ENCODE measurements at places on chromosomes 5 and 9.

- no peak for DNase-seq
Measured at GRCh38 chr9:96500696-96501632, 51.0 kb downstream of the HABP4 start.

DNA sequence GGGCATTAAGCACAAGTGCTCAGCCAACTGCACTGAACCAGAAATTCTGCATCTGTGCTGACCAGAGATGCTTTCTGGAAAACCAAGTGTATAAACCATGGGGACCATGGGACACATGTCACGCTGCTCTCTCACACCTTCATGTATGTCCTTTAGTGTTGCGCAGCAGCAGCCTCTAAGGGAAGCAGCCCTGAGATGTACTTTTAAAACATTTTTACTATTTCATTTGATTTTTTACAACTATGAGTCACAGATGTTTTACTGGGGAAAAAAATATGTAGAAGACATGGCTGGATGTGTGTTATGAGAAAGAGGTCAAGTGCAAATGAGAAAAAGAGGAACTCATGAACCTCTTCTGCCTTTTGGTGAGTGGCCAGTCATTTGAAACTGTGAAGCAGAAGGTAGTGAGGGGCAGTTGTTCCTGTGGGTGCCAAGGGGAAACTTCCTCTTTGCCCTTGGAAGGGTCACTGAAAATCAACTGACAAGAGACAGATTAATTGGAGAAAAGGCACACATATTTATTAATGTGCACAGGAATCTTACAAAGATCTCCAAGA, 31.4 kb upstream of the SYK start:
- DNase-seq, result no peak

GRCh38 chr5:141795421-141795820, 82.8 kb downstream of the PCDH1 start:
- DNase-seq, result no peak

DNA sequence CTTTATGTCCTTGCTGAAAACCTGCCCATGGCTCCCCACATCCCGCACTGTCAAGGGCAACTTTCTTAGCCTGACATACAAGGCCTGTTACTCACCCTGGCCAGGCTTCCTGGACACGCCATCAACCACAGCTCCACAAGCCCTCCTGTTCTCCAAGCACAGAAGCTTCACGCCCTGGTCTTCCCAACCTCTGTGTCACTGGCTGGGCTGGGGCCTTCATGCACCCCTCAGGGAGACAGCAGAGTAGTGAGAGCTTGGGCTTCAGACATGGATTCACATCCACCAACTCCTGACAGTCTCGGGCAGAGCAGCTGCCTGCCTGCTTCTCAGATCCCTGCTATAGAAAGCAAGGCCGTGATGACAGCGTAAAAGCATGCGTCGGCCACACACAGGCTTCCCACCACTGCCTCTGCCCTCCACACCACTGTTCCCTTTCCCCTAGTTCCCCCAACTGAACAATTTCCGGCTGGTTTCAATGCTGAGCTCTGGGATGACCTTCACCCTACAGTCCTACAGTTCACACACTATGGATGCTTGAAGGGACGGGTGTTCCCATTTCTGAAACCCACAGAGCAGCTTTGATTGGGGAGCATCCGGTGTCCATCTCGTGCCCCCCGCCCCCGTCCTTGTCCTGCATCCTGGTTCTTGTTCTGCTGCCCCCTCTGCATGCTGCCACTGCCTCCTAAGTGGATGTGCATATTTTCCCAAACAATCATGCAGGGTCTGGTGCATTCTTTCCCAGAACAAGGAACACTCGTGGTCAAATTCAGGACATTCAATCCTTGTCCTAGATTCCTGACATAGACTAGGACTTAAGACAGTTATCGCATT, 33.4 kb upstream of the ADAMTS2 start:
- no peak for DNase-seq

- DNase-seq, result no peak
Measured at GRCh38 chr5:176530983-176531901, 6.0 kb downstream of the RNF44 start.

GRCh38 chr9:107813287-107813686, 323.7 kb upstream of the KLF4 start:
- no peak for DNase-seq

GRCh38 chr5:175657593-175658271, at the start of gene HRH2:
Gene HRH2, plus strand, starts transcription at chr5:175658071. Its CDS starts 25,163 bp downstream, at chr5:175683234.
- DNase-seq, result peak; percentile 25

DNA sequence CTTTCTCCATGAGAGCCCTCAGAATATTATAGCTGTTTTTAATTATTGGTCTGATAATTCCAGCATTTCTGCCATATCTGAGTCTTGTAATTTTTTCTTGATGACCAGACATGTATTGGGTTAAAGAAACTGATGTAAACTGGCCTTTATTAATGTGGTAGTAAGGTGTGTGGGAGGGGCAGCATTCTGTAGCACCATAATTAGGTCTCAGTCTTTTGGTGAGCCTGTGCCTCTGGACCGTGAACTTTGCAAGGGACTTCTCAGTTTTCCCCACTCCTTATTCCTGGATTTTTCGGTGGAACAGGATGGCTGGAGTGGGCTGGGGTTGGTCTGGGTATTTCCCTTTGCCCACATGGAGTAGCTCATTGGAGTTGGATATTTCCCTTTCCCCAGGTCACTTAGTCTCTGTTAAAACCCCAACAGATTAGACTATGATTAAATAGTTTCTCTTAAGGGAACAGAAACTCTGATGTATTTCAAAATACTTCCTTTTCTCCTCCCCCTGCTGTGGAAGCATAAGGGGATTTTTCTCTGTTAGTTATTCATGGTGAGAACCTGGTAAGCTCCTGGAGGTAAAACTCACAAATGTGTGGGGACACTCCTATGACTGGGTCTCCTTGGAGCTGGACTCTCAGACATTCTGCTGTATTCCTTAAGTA, 52.4 kb downstream of the FSD1L start:
- DNase-seq, result no peak

GRCh38 chr5:9895302-9895645, 265.1 kb upstream of the TAS2R1 start:
- no peak for DNase-seq

DNA sequence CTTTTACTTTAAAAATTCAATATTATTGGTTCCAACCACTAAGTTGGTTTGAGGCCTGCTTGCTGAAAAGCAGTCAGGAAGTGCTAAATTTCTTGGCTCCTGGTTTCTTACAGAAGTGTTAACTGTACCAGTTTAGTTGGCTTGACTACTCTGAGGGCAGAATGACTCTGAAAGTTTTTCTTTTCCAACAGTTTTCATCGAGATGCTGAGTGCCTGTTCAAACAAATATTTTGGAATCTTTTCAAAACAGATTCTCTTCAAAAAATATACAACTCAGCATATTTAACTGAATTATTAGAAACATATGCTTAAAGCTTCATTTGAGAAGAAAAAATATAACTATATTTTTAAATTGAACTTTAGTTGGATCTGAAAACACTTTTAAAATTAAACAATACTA, 37.0 kb downstream of the SLC38A9 start:
- DNase-seq, result no peak

- DNase-seq, result no peak
Measured at GRCh38 chr9:88018101-88018500, 43.8 kb upstream of the CDK20 start.

GRCh38 chr5:177169271-177169670, 35.7 kb downstream of the NSD1 start:
- DNase-seq, result no peak

- no peak for DNase-seq
Measured at GRCh38 chr5:159061179-159061796, 38.4 kb downstream of the EBF1 start.

GRCh38 chr5:153358315-153358976, 132.0 kb upstream of the GRIA1 start:
- DNase-seq, result no peak

- no peak for DNase-seq
Measured at GRCh38 chr5:135574493-135574892, 4.3 kb downstream of the CXCL14 start.

- peak; percentile 11 for DNase-seq
Measured at GRCh38 chr5:160064995-160065614, 54.1 kb downstream of the PWWP2A start.

- no peak for DNase-seq
Measured at GRCh38 chr9:72352911-72353388, 12.1 kb downstream of the ZFAND5 start.

DNA sequence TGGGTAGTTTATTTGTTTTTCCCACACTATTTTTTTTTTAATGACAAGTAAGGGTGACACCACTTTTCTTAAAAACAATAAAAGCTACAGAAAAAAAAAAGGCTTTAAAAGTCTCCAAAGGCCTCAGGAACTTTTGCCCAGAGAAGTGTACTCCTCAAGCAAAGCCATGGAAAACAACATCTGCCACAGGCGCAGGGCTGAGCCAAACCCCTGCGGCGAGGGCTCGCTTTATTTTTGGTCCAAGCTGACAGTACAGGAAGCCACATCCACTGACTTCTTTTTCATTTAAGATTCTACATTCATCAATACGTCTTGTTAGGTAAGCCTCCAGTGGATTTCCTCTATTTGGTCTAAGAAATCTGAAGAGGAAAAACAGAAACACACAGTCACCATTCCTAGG, 51.9 kb upstream of the IFNK start:
- DNase-seq, result no peak

DNA sequence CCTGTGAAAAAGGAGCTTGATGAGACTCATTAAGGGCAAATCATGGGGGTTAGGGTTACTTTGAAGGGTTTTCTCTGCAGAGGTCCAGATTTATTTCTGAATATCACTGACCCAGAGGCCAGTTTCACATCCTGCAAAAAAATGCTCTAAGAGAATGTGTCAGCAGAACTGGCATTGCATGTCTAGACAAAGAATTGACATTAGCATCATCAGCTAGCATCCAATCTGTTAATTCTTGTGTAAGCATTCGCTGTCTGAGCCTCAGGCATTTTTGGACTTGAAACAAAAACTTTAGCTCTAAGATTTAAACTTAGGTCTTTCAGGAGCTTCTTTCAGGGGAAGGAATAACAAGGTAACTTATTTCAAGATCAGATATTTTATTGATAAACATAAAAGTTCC, 187.9 kb upstream of the ELL2 start:
- no peak for DNase-seq

GRCh38 chr9:73370053-73370452, 218.4 kb downstream of the ANXA1 start:
- DNase-seq, result no peak

DNA sequence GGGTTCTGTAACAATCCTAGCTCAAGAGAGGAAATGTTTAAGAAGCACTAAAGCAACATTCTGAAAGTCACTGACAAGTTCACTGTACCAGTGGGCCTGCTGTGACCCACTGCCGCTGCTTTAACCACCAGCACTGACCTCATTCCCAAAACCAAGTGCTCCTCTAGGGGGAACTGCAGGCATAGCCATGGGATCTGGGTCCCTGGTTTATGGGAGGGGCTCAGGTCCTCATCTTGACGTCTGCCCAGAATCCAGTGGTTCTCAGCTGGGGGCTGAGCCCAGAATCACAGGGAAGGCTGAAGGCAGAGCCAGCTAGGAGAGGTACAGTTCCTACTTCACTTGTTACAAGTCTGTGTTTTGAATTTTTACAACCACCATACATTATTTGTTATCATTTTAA, 36.1 kb upstream of the SLC2A8 start:
- DNase-seq, result no peak

GRCh38 chr9:132998831-132999635, 20.5 kb downstream of the GFI1B start:
- DNase-seq, result no peak

GRCh38 chr9:109452761-109453160, 45.3 kb downstream of the PTPN3 start:
- DNase-seq, result no peak

DNA sequence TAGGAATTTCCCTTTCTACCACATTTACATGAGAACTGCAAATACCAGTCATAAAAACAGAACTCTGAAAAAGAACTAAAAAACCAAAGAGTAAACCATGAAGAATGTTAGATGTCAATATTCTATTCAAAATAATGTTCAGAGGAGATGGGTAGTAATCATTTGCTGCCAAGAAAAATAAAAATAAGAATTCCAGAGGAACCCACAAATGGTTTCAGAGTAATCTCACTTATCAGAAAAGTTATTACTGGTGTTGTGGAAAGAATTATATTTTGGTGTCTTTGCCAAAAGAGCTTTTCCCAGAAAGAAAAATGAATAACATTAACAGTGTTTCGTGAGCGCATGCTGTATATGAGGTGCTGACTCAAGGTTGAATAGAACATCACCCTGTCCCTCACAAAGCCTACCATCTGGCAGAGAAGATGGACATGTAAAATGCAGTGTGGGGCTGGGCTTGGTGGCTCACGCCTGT, 35.6 kb downstream of the GPR21 start:
- no peak for DNase-seq

DNA sequence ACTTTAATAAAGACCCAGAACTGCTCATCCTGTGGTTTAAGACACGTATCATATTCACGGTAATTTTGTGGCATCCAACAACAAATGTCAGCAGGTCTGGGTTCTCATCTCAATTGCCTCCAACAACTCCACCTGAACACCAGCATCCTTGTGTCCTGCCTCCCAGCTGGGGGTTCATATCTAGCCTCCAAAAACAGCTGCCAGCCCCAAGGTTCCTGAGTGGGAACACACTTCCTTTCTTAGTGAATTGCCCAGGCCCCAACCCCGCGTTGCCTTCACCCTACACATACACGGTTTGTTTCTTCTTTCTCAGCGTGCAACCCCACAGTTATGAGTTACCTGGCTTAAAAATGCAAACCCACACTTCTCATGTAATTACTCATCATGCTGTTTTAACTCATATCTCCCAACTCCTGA, 77.9 kb downstream of the SEMA4D start:
- DNase-seq, result no peak

DNA sequence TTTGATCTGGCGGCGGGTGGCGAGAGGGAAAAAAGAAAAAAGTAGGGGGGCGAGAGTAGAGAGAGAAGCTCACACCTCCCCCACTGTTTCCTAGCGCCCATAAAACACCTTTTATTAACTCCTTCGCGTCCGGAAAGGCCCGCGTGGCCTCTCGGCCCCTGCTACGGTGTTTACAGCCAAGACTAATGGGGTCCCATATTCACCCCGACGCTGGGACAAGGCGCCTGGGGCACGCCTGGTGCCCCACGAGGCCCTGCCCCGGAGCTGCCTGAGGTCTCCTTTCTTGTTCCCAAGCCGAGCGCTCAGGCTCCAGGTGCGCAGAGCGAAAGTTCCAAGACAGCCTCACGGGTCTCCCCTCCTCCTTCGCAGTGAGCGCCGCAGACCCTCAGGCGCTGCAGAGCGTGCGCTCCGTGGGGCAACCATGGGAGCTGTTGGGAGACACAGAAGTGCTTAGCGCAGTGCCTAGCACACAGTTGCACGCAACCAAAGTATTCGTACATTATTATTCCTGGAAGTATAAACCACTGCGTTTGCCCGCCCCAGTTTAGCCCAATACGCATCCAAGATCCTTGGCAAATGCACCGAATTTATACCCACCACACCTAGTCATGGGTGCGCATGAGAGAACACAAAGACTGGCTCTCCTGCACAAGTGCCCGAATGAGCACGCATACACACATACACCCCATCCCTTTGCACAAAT, 4.3 kb downstream of the HAND1 start:
- DNase-seq, result no peak

DNA sequence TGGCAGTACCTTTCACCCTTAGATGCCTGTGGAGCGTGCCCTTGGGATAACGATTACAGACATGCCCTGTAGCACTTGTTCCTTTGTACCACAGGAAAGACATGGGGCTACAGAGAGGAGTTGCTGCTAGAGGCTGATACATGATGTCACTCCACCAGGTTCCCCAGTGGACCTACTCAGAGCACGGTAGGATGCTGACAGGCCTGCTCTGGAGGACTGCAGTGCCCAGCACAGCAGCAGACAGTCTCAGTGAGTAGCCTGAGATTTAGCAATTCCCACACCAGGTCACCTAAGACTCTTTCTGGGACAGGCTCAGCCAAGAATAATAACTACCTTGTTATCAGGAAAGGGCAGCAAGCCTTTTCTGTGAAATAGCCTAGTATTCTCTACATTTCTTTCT, 28.8 kb downstream of the PDE4D start:
- no peak for DNase-seq
